ENCODE measurements at places on chromosomes 6 and 20.

DNA sequence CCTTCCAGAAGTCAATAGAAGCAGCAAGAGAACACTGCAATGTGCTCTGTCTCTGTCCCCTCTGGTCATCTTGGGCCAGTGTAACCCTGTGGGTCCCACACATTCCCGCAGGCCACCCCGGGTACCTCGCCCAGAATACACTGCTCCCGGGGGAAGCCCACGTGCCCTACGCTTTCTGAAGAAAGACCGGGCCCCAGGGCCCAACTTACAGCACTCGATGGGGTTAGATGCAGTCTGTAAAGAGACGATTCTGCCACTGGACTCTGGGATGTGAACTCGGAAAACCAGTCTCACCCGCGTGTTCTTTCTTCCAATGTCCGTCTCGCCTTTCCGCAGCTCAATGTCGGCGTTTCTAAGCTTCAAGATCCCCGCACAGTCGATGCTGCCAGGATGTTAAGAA is 68.7 kb downstream of the NFATC2 start:
- no peak for DNase-seq

- DNase-seq: no peak
Measured at GRCh38 chr20:33532753-33533459, 43.0 kb downstream of the CBFA2T2 start.

- no peak for DNase-seq
Measured at GRCh38 chr6:79719248-79719960, 88.3 kb downstream of the SH3BGRL2 start.

- DNase-seq: no peak
Measured at GRCh38 chr6:14639983-14640599, 522.5 kb downstream of the CD83 start.

- no peak for DNase-seq
Measured at GRCh38 chr20:34045294-34045693, 51.6 kb downstream of the RALY start.

DNA sequence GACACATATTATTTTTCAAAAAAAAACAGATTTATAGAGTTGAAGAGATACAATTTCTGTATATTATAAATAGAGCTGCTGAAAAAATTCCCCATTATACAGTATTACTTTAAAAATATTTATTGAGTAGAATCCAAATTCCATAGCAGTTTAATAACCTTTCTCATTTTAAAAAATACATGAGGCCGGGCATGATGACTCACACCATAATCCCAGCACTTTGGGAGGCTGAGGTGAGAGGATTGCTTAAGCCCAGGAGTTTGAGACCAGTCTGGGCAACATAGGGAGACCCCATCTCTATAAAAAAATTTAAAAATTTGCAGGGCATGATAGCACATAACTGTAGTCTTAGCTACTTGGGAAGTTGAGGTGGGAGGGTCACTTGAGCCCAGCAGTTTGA is 13.0 kb downstream of the ATRN start:
- DNase-seq: no peak

All from NCI-H2107 (cell line).